ENCODE measurements at places on chromosomes 11 and 22.

DNA sequence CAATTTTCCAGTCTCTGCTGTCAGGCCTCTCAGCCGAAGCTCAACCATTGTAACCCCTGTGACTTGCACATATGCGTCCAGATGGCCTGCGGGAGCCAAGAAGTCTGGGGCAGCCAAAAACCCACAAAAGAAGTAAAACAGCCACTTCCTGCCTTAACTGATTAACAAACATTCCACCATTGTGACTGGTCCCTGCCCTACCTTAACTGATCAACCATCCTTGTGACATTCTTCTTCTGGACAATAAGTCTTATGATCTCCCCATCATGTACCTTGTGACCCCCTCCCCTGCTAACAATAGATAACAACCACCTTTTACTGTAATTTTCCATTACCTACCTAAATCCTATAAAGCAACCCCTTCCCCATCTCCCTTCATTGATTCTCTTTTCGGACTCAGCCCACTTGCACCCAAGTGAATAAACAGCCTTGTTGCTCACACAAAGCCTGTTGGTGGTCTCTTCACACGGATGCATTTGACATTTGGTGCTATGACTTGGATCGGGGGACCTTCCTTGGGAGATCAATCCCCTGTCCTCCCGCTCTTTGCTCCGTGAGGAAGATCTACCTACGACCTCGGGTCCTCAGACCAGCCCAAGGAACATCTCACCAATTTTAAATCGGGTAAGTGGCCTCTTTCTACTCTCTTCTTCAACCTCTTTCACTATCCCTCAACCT lies 1.3 kb upstream of the NDUFC2 start:
- DNase-seq = no peak

GRCh38 chr11:114257621-114258558 lies 38.3 kb upstream of the NNMT start:
- DNase-seq = no peak

GRCh38 chr11:64000026-64000739 lies 13.9 kb downstream of the OTUB1 start:
- peak; percentile 55 for DNase-seq

DNA sequence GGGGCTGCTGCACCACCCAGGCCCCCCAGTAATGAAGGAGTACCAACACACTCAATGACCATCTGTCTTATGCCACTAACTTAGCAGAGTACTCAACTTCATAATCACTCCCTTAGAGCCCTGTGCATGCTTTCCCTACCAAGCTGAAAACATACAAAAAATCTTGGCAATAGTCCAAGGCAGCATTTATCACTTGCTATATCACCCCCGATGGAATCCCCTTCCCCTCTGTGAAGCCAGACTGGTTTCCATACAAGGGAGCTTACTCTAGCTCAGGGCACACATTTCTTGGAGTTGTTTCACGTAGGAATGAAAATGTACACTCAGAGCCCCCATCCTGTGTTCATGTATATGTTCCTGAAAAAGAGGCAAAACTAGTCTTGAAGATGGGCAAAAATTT lies 301.3 kb upstream of the TENM4 start:
- no peak for DNase-seq

DNA sequence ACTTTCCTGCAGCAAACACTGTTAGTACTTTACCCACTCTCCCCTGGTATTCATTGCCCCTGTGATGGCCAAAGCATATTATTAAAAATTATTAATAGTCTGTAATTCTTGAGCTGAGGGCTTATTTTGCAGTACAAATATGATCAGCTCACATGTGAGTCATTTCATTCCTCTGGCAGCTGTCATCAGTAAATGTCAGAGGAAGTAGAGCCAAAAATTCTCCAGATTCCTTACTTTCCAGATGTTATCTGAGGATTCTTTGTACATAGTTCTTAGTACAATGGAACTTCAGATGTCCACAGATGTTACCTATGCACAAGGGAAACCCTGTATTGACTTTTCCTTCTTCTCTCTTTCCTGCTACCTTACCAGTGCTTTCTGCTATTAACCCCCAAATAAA lies 12.5 kb downstream of the OR5B3 start:
- no peak for DNase-seq

DNA sequence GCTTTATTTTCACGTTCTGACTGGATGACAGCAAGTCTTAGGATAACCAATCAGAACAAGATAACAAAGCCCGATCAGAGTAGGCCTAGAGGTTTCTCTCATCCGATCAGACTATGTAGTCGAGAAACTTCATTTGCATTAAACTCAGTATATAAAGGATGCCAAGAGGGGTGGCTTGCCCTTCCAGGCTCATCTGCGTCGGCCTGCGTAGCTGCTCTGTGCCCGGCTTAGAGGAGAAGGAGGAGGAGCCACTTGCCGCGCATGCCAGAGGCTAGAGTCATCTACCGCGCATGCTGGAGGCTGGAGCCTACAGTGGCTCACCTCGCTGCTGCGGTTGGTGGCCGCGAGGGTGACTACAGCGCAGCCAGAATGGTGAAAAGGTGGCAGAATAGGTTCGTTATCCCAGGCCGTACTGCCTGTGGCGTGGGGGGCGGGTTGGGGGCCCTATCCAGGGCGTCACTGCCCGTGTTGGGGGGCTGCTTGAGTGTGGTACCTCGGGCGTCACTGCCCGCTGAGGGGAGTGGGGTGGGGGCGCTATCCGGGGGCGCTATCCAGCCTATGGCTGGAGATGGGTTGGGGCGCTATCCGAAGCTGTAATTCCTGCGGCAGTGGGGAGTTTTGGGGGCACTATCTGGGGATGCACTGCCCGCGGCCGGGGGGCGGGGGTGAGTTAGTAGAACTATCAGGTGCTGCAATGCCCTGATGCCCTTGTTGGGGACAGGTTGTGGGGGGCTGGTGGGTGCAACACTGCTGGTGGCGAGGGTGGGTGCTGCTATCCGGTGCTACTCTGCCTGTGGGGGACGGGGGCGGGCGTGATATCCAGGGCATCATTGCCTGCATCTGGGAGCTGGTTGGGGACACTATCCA lies at the start of gene RFPL2:
TSS of gene RFPL2 (minus strand) at position 218 of the 867 bp plus-strand sequence. CDS start 2,622 bp downstream, outside the sequence.
- no peak for DNase-seq

DNA sequence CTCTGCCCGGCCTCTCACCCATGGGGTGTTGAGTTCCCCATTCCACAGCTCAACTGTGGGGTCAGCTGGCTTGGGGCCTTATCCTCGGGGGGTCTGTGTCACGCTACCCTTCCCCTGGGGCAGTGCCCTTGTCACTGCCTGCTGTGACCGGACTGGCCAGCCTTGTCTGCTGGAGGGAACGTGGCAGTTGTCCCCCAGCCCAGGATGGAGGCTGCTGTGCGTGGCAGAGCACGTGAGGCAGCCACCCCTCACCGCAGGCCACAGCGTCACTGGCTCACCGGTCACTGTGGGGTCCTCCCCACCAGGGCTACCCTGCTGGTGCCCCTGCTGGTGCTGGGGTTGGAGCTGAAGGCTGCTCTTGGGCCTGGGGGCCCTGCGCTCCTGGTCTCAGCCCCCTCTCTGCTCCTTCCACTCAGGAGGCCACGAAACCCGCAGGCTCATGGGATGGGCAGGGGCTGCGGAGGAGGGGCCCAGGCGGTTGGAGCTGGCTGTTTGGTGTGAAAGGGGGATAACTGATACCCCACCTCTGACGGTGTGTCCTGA lies 13.4 kb downstream of the BRSK2 start:
- no peak for DNase-seq

DNA sequence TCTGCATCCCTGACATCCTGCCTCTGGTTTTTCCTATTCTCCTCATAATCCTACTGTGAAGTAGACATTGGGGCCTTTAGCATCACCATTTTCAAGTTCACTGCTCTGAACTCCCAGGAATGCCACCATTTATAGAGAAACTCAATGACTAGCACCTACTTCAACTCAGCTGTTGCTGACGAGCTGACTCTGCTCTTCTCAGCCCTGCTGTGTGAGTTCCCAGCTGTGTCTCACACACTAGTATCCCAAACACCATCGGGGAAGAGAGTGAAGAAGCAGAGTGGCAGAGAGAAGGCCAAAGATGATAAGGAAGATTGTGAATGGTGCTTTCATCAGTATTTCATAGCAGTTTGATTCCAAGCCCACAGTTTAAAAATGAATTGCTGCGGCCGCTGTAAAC lies 71.9 kb downstream of the PLEKHA7 start:
- no peak for DNase-seq

DNA sequence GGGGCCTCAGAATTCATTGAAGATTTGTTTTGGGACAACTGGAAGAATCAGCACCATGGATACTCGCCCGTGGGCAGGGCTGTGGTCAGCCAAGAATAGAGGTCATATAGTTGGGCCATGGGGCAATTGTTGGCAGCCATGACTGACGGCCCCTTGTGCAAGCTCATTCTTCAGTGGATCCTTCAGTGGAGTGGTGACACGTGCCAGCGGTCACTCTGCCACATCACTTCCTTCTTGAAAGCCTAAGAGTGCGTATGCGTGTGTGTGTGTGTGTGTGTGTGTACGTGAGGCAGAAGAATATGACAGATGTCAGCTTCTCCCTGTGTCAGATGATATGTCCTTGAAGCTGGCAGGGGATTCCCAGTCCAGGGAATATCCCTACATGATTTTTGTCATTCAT lies 1.8 kb upstream of the IL18BP start:
- no peak for DNase-seq

DNA sequence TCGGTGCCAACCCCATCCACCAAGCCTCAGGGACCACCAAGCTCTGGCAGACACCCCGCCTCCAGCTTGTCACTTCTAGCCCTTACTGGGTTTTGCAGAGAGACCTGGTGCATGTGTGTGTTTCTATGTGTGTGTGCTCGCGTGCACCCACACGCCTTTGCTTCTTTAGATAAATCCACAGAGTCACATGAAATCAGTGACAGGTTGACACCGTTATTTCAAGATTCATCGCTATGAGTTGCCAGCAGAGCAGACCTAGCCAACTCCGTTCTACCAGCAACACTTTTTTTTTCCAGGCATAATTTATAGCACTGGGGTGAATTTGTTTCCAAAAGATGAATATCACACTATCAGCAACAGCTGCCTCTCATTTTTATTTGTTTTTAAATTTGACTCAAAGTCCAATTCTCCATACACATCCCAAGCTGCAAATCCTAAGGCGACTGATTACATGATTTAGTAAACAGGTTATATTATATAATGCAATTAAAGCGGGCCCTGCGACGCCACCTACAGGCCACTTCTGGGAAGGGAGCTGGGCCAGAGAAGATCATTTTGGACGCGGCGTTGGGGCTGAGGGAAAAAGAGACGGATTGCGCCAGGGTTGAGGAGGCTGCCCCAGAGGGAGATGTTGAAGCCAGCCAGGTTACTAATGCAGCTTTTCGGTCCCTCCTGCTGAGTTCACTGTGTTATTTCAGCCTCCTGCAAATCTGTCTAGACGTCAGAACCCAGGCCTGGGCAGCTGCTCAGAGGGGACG lies 150.5 kb downstream of the FEZ1 start:
- peak; percentile 26 for DNase-seq

GRCh38 chr11:95295382-95296149 lies 64.6 kb upstream of the SESN3 start:
- no peak for DNase-seq

DNA sequence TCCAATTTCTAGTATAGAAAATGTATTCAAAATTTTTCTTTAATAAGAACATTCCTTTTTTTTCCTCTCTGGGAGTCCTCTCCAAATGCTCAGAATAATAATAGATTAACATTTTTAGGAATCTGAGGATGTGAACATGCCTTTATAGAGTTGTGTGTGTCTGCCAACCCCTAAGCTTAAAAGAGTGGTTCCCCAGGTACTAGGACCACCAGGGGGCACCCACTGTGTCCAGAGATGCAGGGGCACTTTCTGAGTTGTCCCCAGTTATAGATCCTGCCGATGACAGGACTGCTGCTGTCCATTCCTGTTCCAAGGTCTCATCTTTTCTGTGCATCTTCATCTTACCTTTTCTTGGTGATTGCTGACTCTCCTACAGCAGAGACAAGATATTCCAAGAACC lies 27.0 kb upstream of the MICAL2 start:
- DNase-seq = no peak

DNA sequence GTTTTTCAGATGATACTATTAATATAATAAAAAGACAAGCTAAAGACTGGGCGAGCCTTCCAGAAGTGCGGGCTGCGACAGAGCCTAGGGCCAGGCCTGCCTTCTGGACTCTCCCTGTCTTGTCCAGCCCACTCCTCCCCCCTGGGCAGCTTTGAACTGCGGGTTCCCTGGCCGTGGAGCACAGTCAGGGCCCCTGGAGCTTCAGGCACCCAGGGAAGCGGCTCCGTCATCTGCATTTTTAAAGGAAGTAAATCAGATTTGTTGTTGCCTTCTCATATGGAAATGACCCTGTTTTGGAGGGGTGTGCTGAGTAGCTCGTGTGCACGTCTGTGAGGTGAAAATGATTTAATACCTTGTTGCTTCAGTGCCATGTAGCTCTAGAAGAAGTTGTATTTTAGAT lies 265.3 kb downstream of the TBC1D22A start:
- no peak for DNase-seq

DNA sequence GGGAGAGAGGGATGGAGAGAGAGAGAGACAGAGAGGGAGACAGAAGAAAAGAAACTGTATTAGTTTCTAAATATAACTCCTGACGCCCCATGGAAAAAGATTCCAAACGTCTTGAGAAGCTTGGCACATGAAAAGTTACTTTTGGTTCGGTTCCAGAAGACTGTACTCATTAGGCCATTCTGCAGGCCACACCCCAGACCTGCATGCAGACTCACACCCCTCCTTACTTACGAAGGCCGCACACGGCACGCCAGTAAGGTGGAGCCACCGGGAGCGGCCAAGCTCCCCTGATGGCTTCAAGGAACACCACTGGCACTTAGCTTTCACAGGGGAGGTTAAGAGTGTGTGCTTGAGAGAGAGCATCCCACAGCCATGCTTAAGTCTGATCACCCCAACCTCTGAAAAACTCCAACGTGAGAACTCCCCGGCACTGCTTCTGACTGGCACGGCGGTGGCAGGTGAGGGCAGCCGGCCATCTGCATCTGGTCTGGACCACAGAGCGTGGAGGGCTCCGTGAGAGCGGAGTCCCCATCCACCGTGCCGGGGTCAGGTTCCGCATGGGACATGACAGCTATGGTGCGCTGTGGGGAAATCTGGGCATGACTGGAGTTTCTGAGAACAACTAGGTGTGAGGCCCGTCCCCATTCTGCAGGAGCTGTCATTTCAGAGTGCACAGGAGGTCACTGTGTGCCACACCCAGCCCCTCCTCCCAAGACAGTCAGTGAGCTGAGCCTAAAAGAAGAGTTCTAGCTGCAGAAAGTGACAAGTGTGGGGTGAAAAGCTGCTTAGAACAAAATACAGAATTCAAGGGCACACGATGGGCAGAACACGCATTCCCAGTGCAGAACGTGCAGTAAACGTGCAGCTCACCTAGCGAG lies 62.4 kb downstream of the MYH9 start:
- DNase-seq = no peak

DNA sequence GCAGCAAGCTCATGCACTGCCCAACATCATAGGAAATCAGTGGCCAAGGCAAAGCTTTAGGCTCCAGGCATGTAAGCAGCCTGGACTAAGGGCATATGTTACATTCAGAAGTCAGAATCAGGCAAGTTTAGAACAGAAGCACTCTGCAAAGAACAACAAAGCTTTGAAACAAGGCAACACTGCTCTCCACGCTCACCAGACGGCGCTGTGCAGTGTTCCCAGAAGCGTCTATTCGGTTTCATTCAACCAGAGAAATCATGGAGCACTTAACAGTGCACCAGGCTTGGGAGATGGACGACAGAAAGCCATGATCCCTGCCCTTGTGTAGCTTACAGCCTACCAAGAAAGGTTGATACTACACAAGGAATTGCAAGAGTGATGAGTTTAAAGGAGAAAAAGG lies 555.8 kb downstream of the BUD13 start:
- DNase-seq = no peak

Data from activated CD8-positive, alpha-beta memory T cell treated with anti-CD3 and anti-CD28 coated beads for 48 hours (primary cell).